ENCODE measurements at places on chromosomes 2 and 18.
A peak's percentile ranks its signal among the peaks of the same experiment; 100 is the strongest.

DNA sequence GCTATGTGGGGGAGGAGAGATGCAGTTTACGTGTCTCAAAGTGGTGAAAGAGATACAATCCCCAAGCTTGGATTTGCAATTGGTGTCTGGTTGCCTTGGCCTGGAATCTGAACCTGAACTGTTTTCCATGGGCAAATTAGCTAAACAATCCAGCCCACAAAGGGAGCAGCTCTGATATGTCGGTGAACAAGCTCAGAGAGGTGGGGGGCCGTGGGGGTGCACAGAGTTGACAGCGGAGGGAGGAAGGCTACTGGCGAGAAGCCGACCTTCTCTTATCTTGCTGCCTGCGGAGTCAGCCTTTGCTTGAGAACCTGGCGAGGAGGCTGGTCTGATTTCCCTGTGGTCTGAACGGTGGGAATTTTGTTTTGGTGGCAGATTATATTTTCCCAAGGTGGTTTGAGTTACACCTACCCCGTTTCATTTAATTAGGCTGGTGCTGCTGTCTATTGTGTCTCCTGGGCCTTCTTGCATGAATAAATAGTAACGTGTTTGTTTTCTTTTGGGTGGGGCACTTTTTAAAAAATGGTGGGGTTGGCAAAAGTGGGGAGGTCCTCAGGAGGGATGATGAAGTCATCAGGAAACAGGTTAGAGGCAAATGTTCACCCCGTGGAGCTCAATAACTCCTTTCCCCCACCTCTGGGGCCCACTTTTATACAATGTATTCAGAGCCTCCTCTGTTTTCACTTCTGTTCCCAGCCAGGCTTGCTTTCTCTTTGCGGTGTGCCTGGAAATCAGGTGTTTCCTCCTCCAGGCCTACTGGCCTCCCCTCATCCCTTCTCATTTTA lies 80.9 kb upstream of the IGFBP5 start:
- DNase-seq = no peak

DNA sequence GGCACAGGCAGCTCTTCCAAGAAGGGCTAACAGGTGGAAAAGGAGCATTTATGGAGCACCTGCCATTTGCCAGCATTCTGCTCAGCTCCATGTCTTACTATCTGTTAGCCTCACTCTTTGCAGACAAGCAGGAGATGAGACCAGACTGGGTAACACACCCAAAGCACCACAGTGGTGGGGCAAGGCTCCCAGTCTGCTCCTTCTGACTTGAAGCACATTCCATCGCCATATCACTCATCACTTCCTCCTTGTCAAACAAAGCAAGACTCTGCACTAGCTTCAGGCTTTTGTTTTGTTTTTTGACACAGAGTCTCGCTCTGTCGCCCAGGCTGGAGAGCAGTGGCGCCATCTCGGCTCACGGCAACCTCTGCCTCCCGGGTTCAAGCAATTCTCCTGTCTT lies 182.8 kb downstream of the MGAT5 start:
- DNase-seq = no peak

DNA sequence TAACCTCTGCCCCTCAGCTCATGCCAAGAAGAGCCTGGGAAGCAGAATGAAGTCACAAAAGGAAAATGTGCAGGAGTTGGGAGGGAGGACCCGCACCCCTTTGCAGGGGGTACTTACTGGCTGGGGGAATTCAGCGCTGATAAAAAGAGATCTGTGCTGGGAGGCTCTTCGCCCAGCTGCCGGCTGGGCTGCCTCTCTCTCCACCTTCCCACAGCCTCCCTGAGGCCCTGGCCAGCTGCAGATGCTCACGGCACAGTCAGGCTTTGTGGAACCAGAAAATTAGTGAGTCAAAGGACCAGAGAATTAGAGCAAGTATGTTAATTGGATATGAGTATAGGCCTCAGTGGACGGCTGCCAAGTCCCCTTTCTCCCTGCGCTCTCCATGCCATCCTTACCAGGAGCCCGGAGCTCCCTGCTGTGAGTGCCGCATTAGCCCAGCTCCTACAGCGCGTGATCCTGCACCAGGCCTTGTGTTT lies 181.7 kb upstream of the SH3BP4 start:
- DNase-seq = no peak

- peak; percentile 82 for DNase-seq
These were observed 114.8 kb downstream of the PLB1 start for GRCh38 chr2:28610583-28611201.

DNA sequence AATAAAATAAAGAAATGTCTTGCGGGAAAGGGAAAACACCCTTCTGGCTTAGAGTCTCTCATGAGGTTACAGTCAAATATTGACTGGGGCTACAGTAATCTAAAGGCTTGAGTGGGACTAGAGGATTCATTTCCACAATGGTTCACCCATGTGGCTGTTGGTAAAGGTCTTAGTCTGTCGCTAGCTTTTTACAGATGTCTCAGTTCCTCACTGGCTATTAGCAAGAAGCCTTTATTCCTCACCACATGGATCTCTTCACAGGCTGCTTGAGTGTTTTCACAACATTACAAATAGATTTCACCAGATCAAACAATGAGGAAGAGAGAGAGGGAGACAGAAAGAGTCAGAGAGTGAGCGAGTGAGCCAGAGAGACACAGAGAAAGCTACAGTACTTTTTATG lies 8.3 kb upstream of the ZC3H15 start:
- DNase-seq = no peak
